ENCODE measurements at places on chromosomes 3 and 15.
A peak's percentile ranks its signal among the peaks of the same experiment; 100 is the strongest.

GRCh38 chr15:31027910-31028578 is 36.6 kb upstream of the MTMR10 start:
- DNase-seq: no peak
- H3K36me3 ChIP-seq: no peaks in the 10 kb centered on the region
- no peak overlapping the region for H3K4me3 ChIP-seq
- peaks cover 20% of the 10 kb centered on the region for H3K4me1 ChIP-seq
- no peaks in the 10 kb centered on the region for H3K27me3 ChIP-seq

DNA sequence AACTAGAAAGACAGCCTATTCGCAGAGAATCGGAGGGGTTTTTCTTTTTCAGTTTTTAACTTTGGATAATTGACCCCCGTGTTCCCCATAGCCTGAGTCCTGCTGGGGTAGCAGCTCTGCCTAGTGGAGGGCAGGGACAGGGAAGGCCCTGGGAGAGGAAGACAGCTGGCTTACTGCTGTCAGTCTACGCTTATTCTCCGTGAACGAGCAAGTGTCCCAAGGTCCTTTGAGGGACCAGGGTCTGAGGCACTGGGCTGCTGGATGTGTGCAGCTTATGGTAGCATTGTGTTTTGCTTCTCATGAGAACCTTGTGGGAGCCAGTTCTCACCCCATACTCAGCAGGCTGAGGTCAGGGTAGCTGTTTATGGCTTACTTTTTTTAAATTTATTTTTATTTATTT is 3.0 kb downstream of the LIMD1 start:
- H3K36me3 ChIP-seq: peaks cover 3% of the 10 kb centered on the region
- H3K27ac ChIP-seq: no peak overlapping the region
- no peaks in the 10 kb centered on the region for H3K27me3 ChIP-seq

DNA sequence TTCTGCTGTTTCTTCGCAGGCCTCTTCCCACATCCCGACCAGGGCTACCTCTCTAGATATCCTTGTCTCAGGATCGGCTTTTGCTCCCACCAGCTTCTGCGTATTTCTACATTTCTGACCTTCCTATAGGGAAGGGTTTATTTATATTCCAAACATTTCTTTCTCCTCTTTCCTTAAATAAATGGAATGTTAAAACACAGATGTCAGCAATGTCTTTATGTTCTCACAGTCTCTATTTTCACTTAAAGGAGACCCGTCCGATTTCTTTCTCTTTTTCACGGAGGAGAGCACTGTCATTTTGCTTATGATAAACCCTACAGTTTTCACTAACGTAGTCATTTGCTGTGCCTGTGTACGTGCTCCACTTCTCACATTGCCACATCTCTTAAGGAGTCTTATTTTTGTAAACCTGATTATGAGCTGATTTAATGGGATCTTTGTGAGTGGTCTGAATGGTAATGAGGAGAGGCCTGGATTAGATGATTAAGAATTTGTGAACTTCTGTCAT is 630 bp downstream of the KIF15 start:
- H3K36me3 ChIP-seq: peaks cover 48% of the 10 kb centered on the region
- no peaks in the 10 kb centered on the region for H3K27me3 ChIP-seq
- H3K4me3 ChIP-seq: peak overlapping the region; percentile 88

- peaks cover 17% of the 10 kb centered on the region for H3K27me3 ChIP-seq
- no peak for DNase-seq
- H3K4me1 ChIP-seq: no peaks in the 10 kb centered on the region
- no peak overlapping the region for H3K27ac ChIP-seq
- H3K4me3 ChIP-seq: no peak overlapping the region
Observed at GRCh38 chr3:192422321-192422996, 304.9 kb downstream of the FGF12 start.

- H3K36me3 ChIP-seq: no peaks in the 10 kb centered on the region
- H3K27ac ChIP-seq: no peak overlapping the region
- H3K27me3 ChIP-seq: no peaks in the 10 kb centered on the region
- H3K4me3 ChIP-seq: no peak overlapping the region
- peaks cover 2% of the 10 kb centered on the region for H3K4me1 ChIP-seq
Observed at GRCh38 chr3:143832433-143832832, 15.8 kb downstream of the SLC9A9 start.

DNA sequence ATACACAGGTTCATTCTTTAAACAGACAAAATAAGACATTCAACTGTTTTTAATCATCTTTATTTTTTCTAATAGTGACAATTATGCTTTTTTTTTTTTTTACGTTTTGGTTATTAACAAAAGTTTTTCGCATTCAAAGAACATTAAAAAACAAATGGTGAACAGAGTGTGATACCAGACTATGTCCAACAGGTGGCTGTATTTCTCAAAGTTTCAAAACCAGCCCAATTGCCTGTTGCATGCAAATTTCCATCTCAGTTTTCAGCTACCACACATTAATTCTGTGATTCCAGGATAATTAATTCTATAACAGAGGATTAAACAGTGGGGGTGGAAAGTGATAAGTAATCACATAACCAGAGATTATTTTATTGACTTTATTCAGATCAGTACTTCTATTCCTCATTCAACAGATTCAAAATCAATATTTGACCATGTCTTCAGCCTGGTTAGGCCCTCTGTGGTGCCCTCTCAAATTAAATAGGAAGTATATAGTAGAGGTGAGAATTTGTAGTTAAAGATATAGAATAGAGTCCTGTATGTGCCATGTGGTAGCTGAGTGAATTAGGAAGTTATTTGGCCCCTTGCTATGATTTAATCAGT is 122.2 kb upstream of the DCBLD2 start:
- no peak overlapping the region for H3K27ac ChIP-seq
- H3K4me3 ChIP-seq: no peak overlapping the region
- H3K4me1 ChIP-seq: peaks cover 3% of the 10 kb centered on the region
- DNase-seq: no peak

DNA sequence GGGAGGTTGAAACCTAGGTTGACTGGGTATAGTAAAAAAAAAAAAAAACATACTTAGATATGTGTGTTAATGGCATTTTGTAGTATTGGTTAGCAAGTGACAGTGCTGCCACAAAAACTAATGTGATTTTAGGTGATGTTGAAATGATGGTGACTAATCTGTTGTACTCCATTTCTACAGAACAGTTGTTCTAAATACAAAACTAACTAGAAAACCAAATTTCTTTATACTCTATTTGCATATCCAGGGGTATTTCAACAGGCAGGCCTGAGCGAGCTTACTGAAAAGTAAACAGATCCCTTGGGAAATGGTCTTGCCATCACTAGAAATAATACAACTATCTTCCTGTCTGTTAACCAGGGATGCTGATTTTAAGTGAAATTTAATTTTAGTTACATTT is 20.5 kb downstream of the TSC22D2 start:
- H3K4me3 ChIP-seq: no peak overlapping the region
- no peaks in the 10 kb centered on the region for H3K27me3 ChIP-seq
- H3K4me1 ChIP-seq: peaks cover 18% of the 10 kb centered on the region
- no peak for DNase-seq

- H3K4me3 ChIP-seq: no peak overlapping the region
- no peaks in the 10 kb centered on the region for H3K4me1 ChIP-seq
- DNase-seq: no peak
Observed at GRCh38 chr15:87213626-87214025, 1042.9 kb downstream of the NTRK3 start.

DNA sequence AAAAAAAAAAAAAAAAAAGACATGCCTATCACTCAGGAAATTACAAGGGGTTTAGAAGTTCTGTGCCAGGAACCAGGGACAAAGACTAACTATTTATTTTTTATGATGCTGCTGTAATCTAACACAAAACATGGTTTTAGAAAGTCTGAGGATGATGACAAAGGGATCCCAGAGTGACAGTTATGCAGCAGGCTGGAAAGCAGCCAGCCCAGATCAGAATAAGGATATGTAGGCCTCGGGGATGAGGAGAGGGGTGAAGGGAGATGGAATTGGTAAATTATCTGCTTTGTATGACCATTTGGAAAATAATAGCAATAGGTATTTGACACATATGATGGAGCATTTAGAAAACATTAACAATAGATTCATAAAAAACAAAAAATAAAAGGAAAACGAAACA is 34.1 kb upstream of the NMD3 start:
- no peaks in the 10 kb centered on the region for H3K36me3 ChIP-seq
- no peaks in the 10 kb centered on the region for H3K4me1 ChIP-seq
- H3K27ac ChIP-seq: no peak overlapping the region
- DNase-seq: no peak

GRCh38 chr3:169171739-169172138 is 491.8 kb downstream of the MECOM start:
- no peak for DNase-seq
- no peak overlapping the region for H3K4me3 ChIP-seq
- peaks cover 19% of the 10 kb centered on the region for H3K4me1 ChIP-seq
- H3K27me3 ChIP-seq: no peaks in the 10 kb centered on the region
- H3K36me3 ChIP-seq: peaks cover 7% of the 10 kb centered on the region

- H3K4me3 ChIP-seq: no peak overlapping the region
- no peak for DNase-seq
- no peaks in the 10 kb centered on the region for H3K27me3 ChIP-seq
- peaks cover 50% of the 10 kb centered on the region for H3K4me1 ChIP-seq
Observed at GRCh38 chr3:172107403-172107802, 68.0 kb downstream of the FNDC3B start.

GRCh38 chr3:11140713-11141104 is 13.6 kb upstream of the HRH1 start:
- H3K27me3 ChIP-seq: peaks cover 24% of the 10 kb centered on the region
- no peak for DNase-seq
- no peak overlapping the region for H3K4me3 ChIP-seq
- H3K27ac ChIP-seq: no peak overlapping the region
- H3K4me1 ChIP-seq: no peaks in the 10 kb centered on the region

DNA sequence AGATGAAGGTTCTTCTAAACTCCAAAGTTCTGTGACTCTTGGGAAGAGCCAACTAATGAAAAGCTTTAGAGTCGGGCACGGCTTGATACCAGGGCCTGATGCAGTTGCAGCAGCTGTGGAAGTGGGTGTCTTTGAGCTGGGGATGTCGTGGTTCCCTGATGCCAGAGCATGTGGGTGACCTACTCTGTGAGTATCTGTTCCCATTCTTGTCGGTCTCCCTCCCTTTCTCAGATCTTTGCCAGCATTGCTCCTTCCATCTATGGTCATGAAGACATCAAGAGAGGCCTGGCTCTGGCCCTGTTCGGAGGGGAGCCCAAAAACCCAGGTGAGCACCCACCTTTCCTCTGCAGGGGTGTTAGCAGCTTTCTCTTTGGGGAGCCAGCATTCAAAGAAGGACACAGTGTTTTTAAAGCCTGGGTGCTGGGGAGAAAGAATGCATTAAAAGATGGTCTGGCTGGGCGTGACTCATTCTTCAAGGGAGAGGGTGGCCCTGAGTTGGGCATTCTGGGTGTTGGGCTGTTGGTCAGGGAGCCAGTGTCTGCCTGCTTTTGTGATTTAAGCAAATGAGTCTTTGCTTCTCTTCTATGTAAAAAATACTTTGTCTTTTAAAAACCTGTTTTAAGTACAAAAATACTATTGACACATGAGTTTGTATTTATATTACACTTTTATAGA is 13.2 kb upstream of the PODXL2 start:
- no peak overlapping the region for H3K4me3 ChIP-seq
- no peak for DNase-seq
- H3K4me1 ChIP-seq: no peaks in the 10 kb centered on the region
- no peak overlapping the region for H3K27ac ChIP-seq

GRCh38 chr3:112000966-112001365 is 2.2 kb downstream of the TAGLN3 start:
- H3K4me3 ChIP-seq: peak overlapping the region; percentile 50
- peaks cover 33% of the 10 kb centered on the region for H3K4me1 ChIP-seq
- no peak for DNase-seq
- peaks cover 43% of the 10 kb centered on the region for H3K27me3 ChIP-seq

- H3K27me3 ChIP-seq: no peaks in the 10 kb centered on the region
- peaks cover 9% of the 10 kb centered on the region for H3K36me3 ChIP-seq
- no peak for DNase-seq
- H3K27ac ChIP-seq: no peak overlapping the region
Observed at GRCh38 chr3:188170461-188171459, 16.8 kb downstream of the LPP start.

GRCh38 chr3:182905623-182906022 is 74.7 kb downstream of the DCUN1D1 start:
- DNase-seq: no peak
- H3K27ac ChIP-seq: no peak overlapping the region

- H3K27ac ChIP-seq: no peak overlapping the region
- DNase-seq: no peak
- no peaks in the 10 kb centered on the region for H3K4me1 ChIP-seq
- no peak overlapping the region for H3K4me3 ChIP-seq
Observed at GRCh38 chr3:87765256-87765655, 293.5 kb downstream of the CGGBP1 start.

DNA sequence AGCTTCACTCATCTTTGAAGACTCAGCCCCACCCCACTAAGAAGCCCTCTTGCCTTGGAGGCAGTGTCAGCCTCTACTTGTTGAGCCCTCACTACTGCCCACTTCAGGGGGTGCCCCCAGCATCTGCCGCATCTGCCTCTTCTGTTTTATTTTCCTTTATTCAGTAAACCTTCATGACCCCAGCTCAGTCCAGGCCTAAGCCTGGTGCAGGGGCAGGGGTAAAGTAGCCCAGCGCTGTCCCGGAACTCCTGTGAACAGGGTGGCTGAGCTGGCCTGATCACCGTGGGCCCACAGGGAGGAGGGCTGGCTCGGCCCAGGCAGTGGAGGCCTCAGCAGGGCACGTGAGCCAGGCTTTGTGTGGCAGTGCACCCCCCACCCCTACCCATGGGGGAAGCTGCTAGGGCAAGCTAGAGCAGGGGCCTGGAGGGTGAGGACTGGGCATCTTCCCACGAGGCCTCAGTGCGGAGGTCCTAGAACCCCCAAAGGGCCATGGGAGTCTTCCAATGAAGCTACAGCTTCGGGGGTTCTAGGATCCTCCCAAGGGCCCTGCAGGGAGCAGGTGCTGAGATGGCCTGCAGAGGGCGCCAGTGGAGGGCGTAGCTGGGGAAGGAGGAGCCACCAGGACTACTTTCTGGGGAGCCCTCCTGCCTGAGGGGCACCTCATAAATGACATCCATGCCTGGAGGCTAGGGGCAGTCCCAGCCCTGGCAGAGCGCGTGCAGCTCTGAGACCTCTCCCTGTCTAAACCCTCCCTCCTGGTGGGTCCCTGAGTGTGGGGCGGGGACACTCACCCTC is 36.0 kb downstream of the TSPAN3 start:
- peaks cover 2% of the 10 kb centered on the region for H3K4me1 ChIP-seq
- no peak overlapping the region for H3K27ac ChIP-seq
- DNase-seq: peak; percentile 21
- H3K36me3 ChIP-seq: peaks cover 1% of the 10 kb centered on the region

GRCh38 chr3:67289626-67290025 is 291.5 kb downstream of the KBTBD8 start:
- no peaks in the 10 kb centered on the region for H3K36me3 ChIP-seq
- peaks cover 2% of the 10 kb centered on the region for H3K4me1 ChIP-seq
- H3K27me3 ChIP-seq: no peaks in the 10 kb centered on the region
- no peak overlapping the region for H3K27ac ChIP-seq
- no peak for DNase-seq
